ENCODE measurements at places on chromosomes 11 and 22. TPM values are rescaled to one million over a fixed set of nuclear protein-coding genes. Genes with fewer than 3 reads are reported as not detected.

UPK3A gene
- total RNA-seq = not detected

CDCA5 gene
- total RNA-seq = 94.9 TPM

OR10G6 gene
- not detected for total RNA-seq

PATE2 gene
- not detected for total RNA-seq

KCNQ1OT1 gene
- total RNA-seq = 0.20 TPM

NTM gene
- total RNA-seq = not detected

WT1 gene
- total RNA-seq = not detected

OSM gene
- total RNA-seq = 20.7 TPM

ZBTB16 gene
- total RNA-seq = 2.1 TPM

TMEM191C gene
- 0.70 TPM for total RNA-seq

SLC37A2 gene
- 2.0 TPM for total RNA-seq

ASCL2 gene
- 0.55 TPM for total RNA-seq

OR4D5 gene
- not detected for total RNA-seq

ELMOD1 gene
- total RNA-seq = not detected

MYOD1 gene
- not detected for total RNA-seq

PDE2A gene
- 0.55 TPM for total RNA-seq

KRTAP5-9 gene
- not detected for total RNA-seq

All from CD8-positive, alpha-beta memory T cell (primary cell).